Activated CD4-positive, CD25-positive, alpha-beta regulatory T cell treated with anti-CD3 and anti-CD28 coated beads, Interleukin-2, amount 50 U/mL, for 16 hours (primary cell): ENCODE measurements at places on chromosomes 1 and 21.

- no peak for DNase-seq
Measured at GRCh38 chr21:42666925-42667324, 13.5 kb downstream of the PDE9A start.

GRCh38 chr1:157249326-157249725 lies 111.1 kb upstream of the ETV3 start:
- DNase-seq: no peak

DNA sequence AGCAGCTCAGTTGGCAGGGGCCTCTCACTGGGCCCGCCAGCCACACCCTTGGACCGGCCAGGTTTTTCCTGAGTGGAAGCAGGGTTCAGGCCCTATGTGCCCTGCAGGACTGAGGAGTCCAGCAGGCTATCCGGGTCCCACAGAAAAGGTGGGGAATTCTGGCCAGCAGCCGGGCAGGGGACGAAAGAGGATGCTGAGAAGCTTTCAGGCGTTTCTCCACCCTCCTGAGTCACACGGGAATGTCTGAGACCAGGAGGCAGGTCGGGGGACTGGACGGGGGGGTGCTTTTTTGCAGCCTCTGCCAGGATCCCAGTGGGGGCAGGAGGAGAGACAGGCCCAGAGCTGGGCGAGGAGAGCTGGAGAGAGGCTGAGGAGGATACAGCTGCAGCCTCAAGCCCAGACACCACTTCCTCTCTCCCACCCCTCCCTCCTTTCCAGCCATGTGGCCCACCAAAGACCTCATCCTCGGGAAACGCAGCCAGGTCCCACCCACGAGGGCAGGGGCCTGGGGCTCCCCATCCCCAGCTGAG lies 105.4 kb downstream of the SPSB1 start:
- no peak for DNase-seq

- no peak for DNase-seq
Measured at GRCh38 chr21:41584603-41585176, 76.7 kb upstream of the TMPRSS2 start.

GRCh38 chr1:176998183-176998795 lies 166.2 kb downstream of the ASTN1 start:
- DNase-seq: no peak

DNA sequence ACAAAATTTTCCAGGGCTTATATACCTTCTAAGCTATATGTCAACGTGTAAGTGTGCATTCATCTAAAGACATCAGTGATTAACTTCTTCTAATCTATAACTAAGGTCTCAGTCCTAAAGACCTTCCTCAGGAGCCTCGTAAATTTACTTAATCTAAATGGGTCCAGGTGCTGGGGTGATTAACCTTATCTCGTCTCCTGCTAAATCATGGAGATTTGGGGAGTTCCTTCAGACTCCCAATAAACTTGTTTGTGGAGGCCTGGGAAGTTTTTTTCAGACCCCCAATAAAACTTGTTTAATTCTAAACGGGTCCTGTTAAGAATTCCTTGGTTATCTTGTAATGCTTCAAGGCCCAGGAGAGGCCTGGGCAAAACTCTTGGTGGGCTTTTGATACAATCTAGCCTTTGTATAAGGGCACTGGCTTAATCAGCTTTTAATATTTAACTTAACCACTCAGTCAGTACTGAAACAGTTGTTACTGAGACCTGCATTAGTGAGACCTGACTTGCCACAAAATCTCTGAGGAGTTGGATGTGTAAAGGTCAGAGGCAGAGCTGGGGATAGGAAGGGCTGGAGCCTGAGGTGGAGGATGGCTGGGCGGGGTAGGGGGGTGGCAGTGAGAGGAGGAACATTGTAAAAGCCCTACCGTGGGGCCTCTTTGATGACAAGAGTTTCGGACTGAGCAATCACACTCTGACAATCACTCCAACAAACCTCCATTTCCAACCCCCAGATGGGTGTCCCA lies 6.2 kb upstream of the HMGCS2 start:
- DNase-seq: no peak

GRCh38 chr1:88731475-88732269 lies 47.6 kb downstream of the PKN2 start:
- no peak for DNase-seq

DNA sequence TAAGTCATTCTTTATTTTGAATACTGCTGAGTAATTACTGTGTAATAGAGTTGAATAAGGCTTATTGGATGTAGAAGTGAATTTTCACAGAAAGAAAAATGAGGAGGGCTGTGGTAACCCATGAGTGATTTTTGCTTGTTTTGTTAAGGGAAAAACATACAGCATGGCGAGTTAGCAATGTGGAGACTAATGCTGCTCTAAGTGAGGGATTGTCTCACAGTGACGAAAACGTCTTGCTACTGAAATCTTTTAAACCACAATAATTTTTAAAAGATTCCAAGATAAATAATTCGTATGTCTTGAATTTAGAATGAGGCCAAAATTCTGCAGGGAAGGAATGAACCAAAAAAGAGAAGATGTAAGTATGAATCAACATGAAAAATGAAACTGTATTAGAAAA lies 16.2 kb upstream of the PLA2G4A start:
- no peak for DNase-seq

GRCh38 chr1:209513226-209513625 lies 70.3 kb upstream of the CAMK1G start:
- no peak for DNase-seq

GRCh38 chr1:31657020-31657804 lies 12.5 kb upstream of the PEF1 start:
- DNase-seq: no peak

DNA sequence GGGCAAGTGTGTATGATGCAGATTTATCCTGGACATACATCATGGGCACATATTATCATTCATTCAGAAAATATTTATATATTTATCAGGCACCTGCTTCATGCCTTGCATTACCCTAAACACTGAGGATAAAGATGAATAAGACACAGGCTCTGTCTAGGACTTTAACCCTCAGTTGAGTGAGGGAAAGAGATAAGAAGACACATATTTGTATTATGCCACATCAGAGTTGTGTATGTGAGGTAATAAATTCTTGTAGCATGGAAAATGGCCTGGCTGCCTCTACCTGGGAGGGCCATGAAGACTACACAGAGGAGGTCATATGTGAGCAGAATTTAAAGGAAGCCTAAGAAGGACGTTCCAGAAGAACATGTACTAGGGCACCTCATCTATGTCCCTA lies 275.8 kb upstream of the ST6GALNAC5 start:
- no peak for DNase-seq

- DNase-seq: no peak
Measured at GRCh38 chr1:184330875-184331274, 56.0 kb upstream of the C1orf21 start.

DNA sequence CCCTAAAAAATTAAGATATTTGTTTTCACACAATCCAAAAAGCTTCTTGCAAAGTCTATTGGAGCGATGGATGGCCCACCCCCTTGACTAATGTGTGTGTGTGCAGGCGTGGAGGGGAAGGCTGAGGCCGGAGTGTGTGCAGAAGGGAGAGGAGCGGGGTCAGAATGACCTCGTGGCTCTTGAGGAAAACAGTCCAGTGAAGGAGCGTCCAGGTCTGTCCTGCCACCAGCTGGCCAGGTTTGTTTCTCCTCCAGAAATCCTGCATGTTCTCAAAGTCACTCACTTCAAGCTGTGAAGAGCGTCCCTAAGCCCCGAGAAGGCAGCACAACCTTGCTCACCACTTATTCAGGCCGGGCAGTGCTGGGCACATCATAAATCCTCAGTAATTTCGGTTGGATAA lies 69.5 kb upstream of the SSX2IP start:
- no peak for DNase-seq

DNA sequence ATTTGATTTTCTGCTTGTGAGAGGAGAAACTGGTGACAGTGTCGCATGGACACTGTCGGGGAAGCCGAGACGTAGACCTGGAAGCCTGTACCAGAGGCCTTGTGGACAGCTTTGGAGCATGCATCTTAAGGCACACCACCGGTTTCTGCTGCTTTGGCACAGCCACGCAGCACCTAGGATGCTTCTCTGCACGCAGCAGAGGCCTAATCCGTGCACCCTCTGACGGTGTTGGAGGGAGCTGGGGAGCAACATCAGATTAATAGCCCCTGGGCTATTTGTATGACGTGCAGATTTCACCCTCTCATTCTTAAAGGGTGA lies 30.3 kb downstream of the TEX35 start:
- no peak for DNase-seq

- no peak for DNase-seq
Measured at GRCh38 chr1:61432616-61433388, 292.1 kb downstream of the TM2D1 start.

DNA sequence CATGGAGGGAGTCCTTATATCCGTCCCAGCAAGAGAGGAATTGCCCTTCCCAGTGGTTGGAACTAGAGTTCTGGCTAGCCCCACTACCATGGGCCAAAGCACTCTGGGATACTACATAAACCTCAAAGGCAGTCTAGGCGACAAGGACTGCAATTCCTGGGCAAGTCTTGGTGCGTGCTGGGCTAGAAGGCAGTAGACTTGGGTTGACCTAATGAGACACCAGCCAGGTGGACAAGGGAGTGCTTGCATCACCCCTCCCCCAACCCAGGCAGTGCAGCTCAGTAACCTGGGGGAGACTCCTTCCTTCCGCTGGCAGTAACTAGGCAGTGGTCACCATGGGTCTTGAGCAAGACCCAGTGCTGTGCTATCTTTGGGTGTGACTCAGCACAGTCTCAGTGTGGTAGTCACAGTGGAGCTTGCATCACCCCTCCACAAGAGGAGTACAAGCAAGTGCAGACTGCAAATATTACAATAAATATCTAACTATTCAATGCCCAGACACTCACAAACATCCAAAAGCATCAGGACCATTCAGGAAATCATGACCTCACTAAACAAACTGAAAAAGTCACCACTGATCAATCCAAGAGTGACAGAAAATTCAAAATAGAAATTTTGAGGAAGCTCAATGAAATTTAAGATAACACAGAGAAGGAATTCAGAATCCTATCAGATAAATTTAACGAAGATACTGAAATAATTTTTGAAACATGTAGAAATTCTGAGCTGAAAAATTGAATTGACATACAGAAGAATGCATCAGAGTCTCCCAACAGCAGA lies 84.7 kb upstream of the LYPLAL1 start:
- no peak for DNase-seq

GRCh38 chr1:152036267-152037216 lies at the start of gene S100A11:
S100A11 (minus strand) TSS chr1:152037004; CDS start chr1:152036915, 89 bp downstream.
- no peak for DNase-seq

DNA sequence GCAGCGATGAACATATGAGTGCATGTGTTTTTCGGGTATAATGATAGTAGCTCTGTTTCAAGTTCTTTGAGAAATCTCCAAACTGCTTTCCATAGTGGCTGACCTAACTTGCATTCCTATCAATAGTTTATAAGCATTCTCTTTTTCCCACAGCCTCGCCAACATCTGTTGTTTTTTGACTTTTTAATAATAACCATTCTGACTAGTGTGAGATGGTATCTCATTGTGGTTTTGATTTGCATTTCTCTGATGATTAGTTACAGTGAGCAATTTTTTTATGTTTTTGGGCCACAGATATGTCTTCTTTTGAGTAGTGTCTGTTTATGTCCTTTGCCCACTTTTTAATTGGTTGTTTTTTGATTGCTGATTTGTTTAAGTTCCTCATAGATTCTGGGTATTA lies 10.6 kb upstream of the RUNX1 start:
- no peak for DNase-seq

DNA sequence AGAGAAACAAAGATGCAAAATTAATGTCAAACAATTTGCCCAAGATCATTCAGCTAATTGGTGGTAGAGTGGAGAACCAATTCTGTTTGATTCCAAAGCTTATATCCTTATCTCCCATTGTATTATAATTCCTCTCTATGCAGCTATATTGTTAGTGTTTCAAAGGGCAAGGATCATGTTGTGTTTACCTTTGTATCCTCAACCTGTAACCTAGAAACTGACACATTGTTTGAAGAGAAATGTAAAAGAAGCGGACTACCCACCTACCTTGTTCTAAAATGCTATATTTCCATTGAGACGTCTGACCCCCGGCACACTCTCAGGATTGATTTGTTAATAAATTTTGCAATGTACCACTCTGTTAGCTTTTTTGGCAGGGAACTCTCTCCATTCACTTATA lies 9.3 kb downstream of the RAVER2 start:
- no peak for DNase-seq

DNA sequence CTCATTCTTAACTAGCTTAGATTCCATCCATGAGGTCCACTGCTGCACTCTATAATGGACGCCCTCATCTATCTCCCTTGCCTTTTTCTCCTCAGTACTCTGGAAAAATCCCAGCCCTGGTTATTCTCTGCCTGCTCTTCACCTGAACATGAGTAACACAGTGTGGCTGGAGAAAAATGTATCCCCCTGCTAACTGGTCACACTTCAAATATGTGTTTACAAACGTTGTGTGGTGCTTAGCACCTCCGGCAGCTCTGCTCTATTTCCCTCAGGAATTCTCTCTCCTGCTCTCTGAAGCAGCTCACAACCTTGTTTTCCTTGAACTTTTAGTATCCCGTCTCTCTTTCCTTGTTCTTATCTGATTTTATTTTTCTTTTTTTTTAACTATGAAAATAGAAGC lies 4.1 kb downstream of the SCCPDH start:
- DNase-seq: no peak

DNA sequence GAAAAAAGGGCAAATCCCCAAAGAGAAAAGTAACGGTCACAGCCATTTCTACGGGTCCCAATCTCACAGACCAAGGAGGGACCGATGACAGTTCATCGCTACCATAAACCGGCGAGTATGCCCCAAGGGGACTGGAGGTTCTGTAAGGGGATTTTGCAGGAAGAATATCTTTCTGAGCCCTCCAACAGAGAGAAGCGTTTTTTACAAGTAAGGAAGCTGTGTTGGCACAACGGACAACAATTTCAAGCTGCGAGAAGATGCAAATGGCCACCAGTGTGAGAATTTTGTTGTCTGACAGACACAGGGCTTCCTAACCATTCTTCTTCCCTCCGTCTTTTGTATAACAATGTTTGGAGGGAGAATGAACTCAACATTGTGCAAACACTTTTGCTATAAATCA lies 1043.1 kb downstream of the ADGRL2 start:
- DNase-seq: no peak

DNA sequence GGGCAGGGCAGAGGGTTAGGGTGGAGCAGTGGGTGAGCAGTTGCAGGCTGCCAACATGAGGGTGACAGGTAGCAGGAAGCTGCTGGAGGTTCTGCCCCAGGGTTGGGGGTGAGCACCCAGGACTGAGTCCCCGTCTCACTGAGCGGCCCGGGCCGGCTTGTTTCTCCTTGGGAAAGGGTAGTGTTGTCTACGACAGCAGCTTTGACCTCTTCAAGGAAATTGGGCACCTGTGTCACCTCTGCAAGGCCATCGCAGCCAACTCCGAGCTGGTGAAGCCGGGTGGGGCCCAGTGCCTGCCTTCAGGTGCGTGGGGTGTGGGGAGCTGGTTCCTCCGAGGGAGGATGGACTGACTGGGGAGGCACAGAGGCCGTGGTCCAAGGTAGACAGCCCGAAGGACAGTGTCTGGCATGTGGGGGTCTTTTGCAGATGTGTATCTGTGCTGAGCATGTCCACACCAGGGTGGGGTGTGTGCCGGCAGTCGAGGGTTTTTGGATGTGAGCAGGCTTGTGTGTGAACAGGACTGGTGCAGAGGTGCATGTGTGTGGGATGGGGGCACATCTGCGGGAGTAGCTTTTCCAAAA lies 51.9 kb downstream of the DISP3 start:
- DNase-seq: no peak
